ENCODE measurements at places on chromosomes 4 and X. TPM values are rescaled to one million over a fixed set of nuclear protein-coding genes. Genes with fewer than 3 reads are reported as not detected.

- H3K4me3 ChIP-seq: no peak overlapping the region
- H3K36me3 ChIP-seq: no peaks in the 10 kb centered on the region
These were observed 368.6 kb upstream of the CXorf51A start for GRCh38 chrX:147183161-147183560.

DNA sequence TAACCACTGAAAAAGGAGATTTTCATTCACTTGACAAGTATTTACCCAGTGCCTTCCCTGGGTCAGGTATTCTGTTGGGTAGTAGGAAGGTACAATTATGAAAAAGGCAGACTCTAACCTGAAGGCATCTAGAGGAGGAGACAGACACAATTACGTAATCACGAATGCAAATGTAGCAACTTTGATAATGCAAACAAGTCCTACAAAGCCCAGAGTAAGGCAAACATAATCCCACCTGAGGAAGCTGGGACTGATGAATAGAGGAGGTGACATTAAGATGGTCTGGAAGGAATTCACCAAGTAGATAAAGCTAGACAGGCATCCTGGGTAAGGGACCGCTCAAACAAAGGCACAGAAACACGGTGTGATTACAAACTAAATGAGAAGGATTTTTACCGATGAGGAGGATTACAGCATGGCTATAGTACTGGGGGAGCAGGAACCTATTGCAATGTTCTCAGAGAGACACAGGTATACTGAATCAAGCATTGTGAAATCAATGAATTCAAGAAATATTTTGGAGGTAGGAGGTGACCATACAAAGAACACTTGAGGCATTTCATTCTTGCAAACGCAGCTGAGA, 37.1 kb downstream of the TMEM150C start:
- DNase-seq: no peak
- no peak overlapping the region for H3K4me3 ChIP-seq
- no peaks in the 10 kb centered on the region for H3K36me3 ChIP-seq
- peaks cover 8% of the 10 kb centered on the region for H3K27me3 ChIP-seq
- H3K27ac ChIP-seq: no peak overlapping the region

DNA sequence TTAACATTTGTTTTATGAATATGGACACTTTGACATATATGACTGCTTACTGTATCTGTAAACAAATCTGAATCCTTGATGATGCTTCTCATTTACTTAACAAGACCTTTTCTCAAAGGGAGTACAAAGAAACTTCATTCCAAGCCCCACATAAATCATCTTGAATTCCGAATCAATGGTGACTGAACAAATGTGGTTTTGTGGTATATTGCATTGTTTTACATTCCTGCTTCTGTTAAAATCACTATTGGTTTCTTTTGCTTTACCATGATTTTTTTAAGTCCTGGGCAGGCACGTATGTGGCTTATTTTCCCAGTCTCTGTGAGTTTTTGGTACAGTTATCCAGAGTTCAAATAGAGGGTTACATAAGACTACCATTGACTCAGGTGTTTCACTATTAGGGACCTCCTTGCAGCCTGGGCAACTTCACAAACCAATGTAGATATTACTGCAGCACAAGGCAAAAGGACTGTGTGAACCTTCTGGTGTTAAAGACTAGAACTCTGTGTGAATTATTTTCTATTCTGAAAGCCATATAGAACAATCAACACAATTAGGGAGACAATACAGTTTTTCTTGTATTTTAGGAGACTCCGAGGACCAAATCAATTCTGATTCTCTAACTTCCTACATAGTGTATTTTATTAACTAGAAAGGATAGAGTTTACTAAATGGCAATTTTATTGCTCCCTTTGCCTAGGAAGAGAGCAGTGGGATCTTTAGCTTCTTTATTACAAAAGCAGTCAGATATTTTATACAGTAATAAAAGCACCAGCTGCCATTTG, 196.4 kb downstream of the GALNTL6 start:
- H3K27ac ChIP-seq: no peak overlapping the region
- no peak for DNase-seq
- H3K4me3 ChIP-seq: no peak overlapping the region
- no peaks in the 10 kb centered on the region for H3K36me3 ChIP-seq
- H3K4me1 ChIP-seq: peaks cover 4% of the 10 kb centered on the region

GRCh38 chr4:113675731-113676697, 85.5 kb downstream of the CAMK2D start:
- H3K36me3 ChIP-seq: peaks cover 61% of the 10 kb centered on the region
- no peak for DNase-seq
- H3K27me3 ChIP-seq: no peaks in the 10 kb centered on the region
- H3K4me1 ChIP-seq: peaks cover 55% of the 10 kb centered on the region
- no peak overlapping the region for H3K27ac ChIP-seq

GRCh38 chrX:39752815-39753214, 344.9 kb downstream of the BCOR start:
- peaks cover 10% of the 10 kb centered on the region for H3K4me1 ChIP-seq
- H3K27ac ChIP-seq: no peak overlapping the region
- no peak for DNase-seq
- H3K27me3 ChIP-seq: no peaks in the 10 kb centered on the region

GRCh38 chr4:158750379-158750778, 18.4 kb upstream of the FNIP2 start:
- H3K27me3 ChIP-seq: peaks cover 14% of the 10 kb centered on the region
- no peaks in the 10 kb centered on the region for H3K4me1 ChIP-seq
- H3K4me3 ChIP-seq: no peak overlapping the region
- no peaks in the 10 kb centered on the region for H3K36me3 ChIP-seq

DNA sequence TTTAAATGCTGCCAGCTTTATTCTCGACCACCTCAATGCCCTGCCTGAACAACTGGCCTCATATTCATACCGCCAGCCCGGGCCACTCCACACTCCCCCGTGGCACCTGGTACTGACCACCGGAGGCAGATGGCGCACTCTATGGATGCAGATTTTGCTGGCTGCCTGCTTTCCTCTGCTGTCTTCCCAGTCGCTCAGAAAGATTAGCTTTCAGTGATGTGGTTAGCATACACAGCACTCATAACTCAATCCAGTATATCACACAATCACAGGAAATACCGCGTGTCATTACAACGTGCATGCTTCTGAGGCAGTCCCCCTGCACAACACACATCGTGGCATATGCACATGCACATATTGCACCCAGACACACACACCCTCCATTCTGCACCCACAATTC, 147.2 kb upstream of the BCOR start:
- H3K27ac ChIP-seq: no peak overlapping the region
- DNase-seq: peak; percentile 59

Gene MAML3
- 0.52 TPM for total RNA-seq

GRCh38 chr4:40221744-40222143, 24.9 kb downstream of the RHOH start:
- peak overlapping the region; percentile 54 for H3K27ac ChIP-seq
- DNase-seq: no peak
- peaks cover 79% of the 10 kb centered on the region for H3K4me1 ChIP-seq
- H3K4me3 ChIP-seq: peak overlapping the region; percentile 4
- peaks cover 77% of the 10 kb centered on the region for H3K36me3 ChIP-seq
- H3K27me3 ChIP-seq: no peaks in the 10 kb centered on the region

- H3K27ac ChIP-seq: no peak overlapping the region
- DNase-seq: no peak
These were observed 107.6 kb upstream of the BANK1 start for GRCh38 chr4:101682946-101683345.

- DNase-seq: peak; percentile 59
- H3K4me1 ChIP-seq: no peaks in the 10 kb centered on the region
- no peaks in the 10 kb centered on the region for H3K36me3 ChIP-seq
These were observed 130.2 kb downstream of the CHRDL1 start for GRCh38 chrX:110665223-110666002.
